ENCODE measurements at places on chromosomes 6 and 20.

- no peak for DNase-seq
These were observed 46.4 kb downstream of the MRPL14 start for GRCh38 chr6:44080561-44081521.

DNA sequence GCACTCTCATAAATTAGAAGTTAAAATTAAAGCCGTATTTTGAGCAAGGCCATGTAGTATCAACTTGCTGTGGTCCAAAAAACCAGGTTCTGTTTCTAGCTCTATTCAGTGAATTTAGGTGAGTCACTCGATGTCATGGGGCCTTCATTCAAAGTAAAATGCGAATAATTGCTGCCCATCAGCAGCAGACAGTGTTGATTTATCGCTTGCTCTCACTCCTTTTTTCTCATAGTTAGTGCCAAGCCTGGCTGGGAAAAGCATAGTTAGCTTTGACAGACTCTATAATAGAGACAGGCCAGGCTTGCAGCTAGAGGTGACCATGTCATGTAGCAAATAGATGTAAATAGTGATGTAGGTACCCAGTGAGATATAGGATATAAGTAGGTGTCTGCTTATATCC, 136.0 kb downstream of the EDN1 start:
- DNase-seq: no peak

- DNase-seq: no peak
These were observed 13.6 kb downstream of the FAM83B start for GRCh38 chr6:54860132-54860531.

DNA sequence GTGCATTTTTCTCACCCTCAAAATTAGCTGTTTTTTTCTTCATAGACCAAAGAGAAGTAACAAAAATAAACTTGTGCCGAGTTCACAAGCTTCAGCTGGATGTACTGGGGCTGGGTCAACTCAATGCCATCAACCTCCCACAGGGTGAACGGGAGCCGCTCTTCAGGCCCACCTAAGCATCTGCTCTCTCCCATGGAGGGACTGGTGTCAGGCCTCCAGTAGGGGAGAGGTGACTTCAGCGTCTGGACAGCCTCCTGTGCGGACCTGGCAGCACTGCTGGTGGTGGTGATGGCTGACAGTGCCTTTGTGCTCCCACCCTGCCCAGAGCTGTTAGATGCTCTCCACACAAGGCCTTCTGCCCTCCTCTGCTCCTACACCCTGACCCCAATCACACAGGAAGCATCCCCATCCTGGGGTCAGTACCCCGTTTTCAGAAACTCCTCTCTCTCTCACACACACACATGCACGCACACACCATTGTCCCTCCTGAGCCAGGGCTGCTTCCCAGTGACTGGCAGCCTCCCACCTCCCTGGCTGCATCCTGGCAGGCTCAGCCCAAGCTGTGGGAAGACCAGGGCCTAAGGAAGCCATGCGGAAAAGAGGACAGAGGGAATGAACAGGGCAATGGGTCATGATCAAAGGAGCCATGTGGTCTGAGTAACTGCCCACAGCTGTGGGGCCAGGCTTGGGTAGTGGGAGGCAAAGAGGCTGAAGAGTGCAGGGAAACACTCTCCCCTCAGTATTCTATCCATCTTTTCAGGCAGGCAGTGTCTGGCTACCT, 17.7 kb downstream of the CST8 start:
- DNase-seq: no peak

- no peak for DNase-seq
These were observed 182.8 kb upstream of the FOXQ1 start for GRCh38 chr6:1129131-1129530.

- DNase-seq: no peak
These were observed 64.7 kb downstream of the BTBD3 start for GRCh38 chr20:11982289-11982954.
